Activated naive CD8-positive, alpha-beta T cell treated with anti-CD3 and anti-CD28 coated beads for 36 hours (primary cell): ENCODE measurements at places on chromosomes 4 and X. TPM values are rescaled to one million over a fixed set of nuclear protein-coding genes. Genes with fewer than 3 reads are reported as not detected.

GRCh38 chrX:11756354-11757318 is 1.4 kb upstream of the MSL3 start:
- no peak for DNase-seq

- DNase-seq: no peak
These were observed 73.7 kb downstream of the ELOVL6 start for GRCh38 chr4:110124711-110125110.

The STBD1 gene
- total RNA-seq: 0.20 TPM

DNA sequence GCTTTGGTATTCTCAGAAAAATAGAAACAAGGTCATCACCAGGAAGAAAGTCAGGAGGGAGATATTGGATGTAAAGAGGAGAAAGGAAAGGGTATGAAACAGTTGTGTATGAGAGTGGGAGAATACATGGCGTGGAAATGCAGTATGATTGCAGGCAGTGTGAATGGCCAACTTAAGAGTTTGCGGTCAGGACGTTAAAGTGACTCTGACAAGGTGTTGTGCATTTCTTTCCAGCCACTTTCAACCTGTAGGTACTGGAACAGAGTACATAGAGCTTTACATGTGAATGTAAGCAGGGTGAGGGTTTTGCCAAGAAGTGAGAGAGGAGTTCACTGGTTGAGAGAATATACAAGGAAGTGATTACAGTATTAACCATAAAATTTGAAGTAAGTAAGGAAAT is 15.7 kb downstream of the ATP10D start:
- no peak for DNase-seq

The CT45A1 gene
- total RNA-seq: not detected

The LRIT3 gene
- total RNA-seq: 0.08 TPM

DNA sequence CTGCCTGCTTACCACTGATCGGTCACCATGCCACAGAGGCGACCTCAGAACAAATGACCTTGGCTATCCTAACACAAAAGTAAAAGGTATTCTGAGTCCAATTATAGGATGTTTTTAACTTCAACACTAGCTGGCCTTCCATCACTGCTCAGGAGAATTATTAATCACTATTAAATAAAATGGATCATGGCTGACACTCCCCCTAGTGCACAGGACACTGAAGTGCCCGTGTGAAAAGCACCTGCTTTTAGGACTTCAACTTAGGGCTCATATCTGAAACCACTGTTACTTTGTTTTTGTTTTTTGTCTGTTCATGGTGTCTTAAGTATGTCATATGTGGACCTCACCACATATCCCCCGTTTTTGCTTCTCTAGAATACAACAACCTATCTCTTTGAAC is 33.9 kb downstream of the STX18 start:
- no peak for DNase-seq

The ANXA10 gene
- total RNA-seq: not detected

GRCh38 chrX:117985241-117985640 is 131.4 kb downstream of the KLHL13 start:
- DNase-seq: no peak

DNA sequence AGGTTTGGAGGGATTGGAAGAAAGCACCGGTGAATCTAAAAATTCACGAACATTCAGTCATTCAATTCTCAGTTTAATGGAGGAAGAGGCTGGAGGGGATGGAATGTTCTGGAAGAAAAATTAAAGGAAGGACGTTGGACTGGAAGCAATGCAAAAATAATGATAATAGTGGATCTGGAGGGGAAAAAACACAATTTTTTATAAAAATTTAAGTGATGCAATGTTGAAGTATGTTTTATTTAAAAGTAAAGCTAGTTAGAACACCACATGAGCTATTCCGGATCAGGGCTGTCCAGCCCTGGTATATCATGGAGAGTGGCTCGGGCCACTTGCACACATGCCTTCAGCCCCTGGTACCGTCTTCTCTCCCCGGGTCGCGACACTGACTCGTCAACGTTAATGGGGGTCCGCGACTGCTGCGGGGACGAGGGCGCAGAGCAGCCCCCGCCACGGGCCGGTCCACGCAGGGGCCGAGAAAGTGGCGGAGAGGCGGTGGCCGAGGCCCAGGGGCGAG is 204.6 kb downstream of the TENM3 start:
- no peak for DNase-seq

GRCh38 chrX:17025621-17026302 is 79.3 kb downstream of the REPS2 start:
- no peak for DNase-seq

DNA sequence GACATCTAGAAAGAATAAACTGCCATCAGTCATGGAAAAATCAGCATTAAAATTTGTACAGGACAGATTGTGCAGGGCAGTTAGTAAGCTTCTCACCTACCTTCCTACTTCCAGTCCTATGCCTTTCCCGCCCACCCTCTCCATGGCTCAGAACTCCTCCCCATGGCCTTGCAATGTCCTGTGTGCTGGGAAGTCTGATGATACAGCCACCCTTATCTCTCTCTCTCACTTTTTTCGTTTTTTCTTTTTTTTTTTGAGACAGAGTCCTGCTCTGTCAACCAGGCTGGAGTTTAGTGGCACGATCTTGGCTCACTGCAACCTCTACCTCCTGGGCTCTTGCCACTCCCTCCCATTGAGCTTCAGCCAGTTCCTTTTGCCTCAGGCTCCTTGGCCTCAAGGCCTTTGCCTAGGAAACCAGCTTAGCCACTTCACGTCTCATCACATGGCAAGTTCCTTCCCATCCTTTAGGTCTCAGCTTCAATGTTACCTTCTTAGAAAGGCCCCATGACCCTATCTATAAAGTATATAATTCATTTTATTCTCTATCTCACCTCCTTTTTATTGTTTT is 259.7 kb downstream of the NKX6-1 start:
- DNase-seq: no peak

DNA sequence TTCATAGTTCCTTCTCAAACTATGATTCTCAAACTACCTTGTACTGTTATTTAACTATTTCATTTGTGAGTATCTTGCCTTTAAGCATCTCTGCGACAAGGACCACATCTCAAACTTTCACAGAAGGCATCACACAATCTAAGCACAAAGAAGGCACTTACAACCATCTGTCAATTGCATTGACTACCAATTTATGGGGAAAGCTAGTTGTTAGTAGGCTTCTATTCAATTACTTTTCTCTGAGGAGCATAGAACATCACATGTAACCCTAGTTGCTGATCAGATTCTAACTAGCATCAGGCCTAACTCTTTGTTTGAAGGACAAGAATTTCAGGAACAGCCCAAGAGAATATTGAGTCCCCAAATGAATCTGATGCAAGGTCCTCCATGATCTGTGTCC is 74.9 kb downstream of the GPC3 start:
- no peak for DNase-seq

- DNase-seq: no peak
These were observed 31.4 kb downstream of the SUPT20HL1 start for GRCh38 chrX:24391843-24392242.

DNA sequence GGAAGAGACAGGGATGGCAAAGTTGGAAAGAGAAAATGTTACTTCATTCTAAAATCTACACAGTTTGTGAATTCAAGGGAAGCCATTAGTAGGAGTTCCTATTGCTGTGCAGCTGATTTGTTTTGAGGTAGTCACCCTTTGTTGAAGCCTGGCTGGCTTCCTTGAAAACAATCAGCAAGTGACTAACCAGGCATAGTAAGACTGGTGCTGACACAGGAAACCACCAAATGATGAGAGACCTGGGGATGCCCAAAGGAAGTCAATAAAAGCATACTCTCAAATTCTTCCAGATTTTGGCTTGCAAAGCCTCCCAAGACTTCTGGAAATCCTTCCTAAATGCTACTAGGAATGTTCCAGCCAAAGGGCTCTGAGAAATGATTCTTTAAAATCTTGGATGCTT is 23.9 kb upstream of the PRDM8 start:
- DNase-seq: peak; percentile 47

The CLGN gene
- total RNA-seq: 0.22 TPM

- DNase-seq: no peak
These were observed 98.9 kb downstream of the CPEB2 start for GRCh38 chr4:15100994-15101695.

The NAP1L5 gene
- total RNA-seq: 8.4 TPM

The SMR3B gene
- not detected for total RNA-seq

The MAGEC2 gene
- not detected for total RNA-seq

DNA sequence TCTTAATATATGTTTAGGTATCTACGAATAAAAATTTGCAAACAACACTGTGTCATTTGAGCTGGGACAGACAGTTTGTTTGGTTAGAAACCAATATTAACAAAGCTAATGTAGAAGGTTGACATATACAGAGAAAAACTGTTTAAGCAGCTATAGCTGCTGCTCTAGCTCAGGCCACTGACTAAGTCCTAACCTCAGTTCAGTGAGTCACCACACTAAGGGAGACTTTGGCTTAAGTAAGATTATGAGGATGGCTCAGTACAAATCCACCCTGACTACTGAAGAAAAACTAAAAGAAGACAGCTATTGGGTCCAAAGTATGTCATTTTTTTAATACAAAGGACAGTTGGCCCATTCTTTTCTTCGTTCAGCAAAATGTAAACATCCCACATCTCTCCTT is 717.3 kb upstream of the ACTRT1 start:
- DNase-seq: no peak
